ENCODE measurements at places on chromosomes 7 and 10.

GRCh38 chr10:78416031-78417011 lies 382.7 kb downstream of the RPS24 start:
- no peak for DNase-seq

DNA sequence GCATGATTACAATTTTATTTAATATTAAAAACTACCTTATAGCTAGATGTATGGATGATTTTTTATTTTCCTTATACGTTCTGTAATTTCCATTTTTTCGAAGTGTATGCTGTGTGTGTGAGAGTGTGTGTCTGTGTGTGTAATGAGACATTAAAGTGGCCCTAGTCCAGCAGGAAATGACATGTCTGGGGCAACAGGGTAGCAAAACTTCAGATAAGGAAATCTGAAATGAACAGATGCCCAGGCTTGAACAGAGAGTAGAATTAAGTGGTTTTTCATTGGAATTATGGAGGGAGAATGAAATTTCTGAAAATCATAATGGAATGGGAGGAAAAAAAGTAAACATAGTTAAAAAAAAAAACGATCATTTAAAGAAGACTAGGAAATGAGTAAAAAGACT lies 200.6 kb downstream of the NRG3 start:
- DNase-seq: no peak

DNA sequence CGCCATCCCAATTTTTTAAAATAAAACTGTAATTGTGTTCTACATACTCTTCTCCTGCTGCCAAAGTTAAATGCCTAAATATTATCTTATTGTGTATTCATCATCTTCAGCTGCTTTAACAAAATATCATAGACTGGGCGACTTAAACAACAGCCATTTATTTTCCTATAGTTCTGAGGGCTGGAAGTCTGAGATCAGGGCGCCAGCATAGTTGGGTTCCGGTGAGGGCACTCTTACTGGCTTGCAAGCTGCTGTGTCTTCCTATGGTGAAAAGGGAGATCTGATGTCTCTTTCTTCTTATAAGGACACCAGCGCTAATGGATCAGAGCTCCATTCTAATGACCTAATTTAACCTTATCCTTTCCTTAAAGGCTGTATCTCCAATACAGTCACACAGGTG lies 30.4 kb downstream of the CSTF2T start:
- no peak for DNase-seq

DNA sequence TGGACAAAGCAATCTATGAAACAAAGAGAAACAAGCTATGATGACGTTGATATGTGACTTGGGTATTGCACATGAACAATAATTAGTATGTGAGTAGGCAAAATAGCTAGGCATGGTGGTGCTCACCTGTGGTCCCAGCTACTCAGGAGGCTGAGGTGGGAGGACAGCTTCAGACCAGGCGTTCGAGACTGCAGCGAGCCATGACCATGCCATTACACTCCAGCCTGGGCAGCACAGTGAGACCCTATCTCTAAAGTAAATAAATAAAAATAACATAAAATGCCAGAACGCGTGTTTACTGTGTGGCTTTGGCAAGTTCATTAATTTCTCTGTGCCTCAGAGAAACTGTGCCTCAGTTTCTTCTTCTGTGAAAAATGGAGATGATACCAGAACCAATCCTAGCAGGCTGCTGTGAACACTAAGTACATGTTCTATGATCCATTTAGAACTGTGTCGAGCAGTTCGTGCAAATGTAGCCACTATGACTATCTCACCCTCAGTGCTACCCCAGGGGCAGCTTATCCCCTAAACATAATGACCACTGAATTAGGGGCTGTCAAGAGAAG lies 9.3 kb upstream of the TNS3 start:
- DNase-seq: no peak

- no peak for DNase-seq
Measured at GRCh38 chr7:79008786-79009185, 444.7 kb downstream of the MAGI2 start.

DNA sequence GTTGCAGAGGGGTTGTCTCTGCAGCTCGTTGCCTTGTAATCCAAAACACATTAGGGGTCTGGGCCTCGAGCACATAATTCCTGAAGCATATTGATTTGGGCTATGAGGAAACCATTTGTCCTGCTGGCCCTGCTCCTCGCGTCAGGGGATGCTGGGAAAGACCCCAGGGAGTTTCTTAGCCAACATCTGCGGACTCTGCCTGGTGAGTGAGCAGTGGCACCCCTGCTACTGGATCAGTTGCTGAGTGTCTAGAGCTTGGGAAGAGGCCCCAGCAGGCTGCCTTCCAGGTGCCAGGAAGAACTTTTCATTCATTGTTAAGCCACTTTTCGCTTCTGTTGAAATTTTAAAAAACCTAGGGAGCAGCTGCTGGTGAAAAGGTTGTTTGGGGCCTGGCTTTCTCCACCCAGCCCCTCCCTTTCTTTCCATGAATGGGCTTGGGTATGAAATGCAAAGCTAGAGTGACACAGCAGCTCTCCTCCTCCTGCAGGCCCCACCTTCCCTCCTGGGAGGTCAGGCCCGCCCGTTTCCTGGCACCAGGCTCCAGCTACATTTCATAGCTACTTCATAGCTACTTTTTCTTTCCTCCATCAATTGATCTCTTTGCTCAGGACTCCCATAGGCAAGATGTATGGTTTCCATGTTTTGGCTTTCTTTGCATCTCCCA lies 26.8 kb downstream of the TACR2 start:
- DNase-seq: no peak

DNA sequence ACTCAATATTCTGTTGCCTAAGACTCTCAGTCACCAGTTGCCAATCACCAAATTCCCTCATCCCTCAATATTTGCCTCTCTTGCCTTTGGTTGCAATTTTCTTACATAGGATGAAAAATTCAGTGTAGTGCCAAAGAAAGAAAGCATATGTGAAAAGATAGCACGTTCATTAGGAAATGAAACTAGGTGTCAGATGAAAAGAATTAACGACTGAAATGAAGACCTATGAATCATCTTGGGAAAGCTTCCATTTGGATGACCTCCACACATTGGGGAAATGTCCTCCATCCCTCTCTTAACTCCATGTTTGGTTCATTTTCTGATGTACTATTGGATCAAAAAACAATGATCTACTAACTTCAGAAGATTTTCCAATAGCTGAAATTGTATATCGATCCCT lies 145.1 kb upstream of the MEOX2 start:
- no peak for DNase-seq

GRCh38 chr7:71787513-71787912 lies 624.6 kb downstream of the CALN1 start:
- DNase-seq: no peak

DNA sequence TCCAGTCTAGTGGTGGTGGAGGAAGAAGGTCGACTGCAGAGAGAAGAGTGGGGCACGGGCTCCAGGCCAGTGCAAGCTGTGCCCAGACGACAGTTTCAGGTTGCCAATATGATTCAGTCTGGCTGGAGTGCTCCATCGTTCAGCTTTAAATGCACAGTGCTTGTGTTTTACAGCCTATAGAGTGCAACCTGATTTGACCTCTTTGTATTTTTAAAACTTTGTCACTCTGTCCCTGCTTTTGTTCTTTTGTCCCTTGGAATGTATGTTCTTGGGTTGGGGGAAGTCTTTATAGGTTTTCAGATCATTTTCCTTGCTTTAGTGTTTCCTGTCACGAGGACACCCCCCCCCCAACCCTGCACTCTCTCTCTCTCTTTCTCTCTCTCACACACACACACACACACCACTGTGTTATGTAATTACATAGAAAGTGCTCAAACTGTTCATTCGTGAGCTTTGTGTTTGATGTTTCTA lies 198.0 kb downstream of the CAMK1D start:
- no peak for DNase-seq

DNA sequence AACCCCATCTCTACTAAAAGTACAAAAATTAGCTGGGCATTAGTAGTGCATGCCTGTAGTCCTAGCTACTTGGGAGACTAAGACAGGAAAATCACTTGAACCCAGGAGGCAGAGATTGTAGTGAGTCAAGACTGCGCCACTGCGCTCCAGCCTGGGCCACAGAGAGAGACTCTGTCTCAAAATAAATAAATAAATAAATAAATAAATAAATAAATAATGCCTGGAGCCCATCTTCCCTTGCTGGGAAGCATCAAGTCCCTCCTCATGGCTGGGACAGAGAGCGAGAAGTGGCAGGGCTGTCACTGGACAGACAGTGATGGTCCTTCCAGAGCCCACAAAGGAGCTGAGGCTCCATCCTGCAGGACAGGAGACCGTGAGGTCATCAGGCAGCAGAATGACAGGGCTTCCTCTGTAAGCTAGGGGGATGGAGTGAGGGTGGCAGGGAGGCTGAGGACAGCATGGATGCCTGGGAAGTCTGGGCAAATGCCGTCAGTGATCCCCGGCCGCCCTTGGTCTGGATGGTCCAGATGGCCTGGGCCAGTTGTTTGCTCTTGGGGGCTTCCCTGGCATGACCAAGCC lies 36.4 kb upstream of the ELN start:
- no peak for DNase-seq

GRCh38 chr10:80518143-80518806 lies 19.4 kb upstream of the SH2D4B start:
- no peak for DNase-seq

DNA sequence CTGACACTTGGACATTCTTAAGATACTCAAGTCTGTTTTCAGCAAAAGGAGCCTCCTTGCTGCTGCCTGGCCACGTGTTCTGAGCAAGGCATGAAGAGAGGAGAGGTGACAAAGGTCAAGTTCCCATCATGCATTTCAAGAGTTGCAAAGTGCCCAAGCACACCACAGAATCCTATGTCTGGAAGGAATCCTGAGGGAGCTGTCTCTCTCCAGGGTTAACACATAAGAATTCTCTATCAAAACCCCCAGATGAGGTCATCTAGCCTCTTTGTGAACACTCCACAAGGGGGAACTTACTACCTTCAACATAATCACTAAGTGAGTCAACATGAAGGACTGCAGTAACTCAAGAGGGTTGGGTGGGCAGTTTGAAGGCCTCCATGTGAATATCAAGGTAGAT lies 155.5 kb downstream of the RNF216 start:
- peak; percentile 55 for DNase-seq

DNA sequence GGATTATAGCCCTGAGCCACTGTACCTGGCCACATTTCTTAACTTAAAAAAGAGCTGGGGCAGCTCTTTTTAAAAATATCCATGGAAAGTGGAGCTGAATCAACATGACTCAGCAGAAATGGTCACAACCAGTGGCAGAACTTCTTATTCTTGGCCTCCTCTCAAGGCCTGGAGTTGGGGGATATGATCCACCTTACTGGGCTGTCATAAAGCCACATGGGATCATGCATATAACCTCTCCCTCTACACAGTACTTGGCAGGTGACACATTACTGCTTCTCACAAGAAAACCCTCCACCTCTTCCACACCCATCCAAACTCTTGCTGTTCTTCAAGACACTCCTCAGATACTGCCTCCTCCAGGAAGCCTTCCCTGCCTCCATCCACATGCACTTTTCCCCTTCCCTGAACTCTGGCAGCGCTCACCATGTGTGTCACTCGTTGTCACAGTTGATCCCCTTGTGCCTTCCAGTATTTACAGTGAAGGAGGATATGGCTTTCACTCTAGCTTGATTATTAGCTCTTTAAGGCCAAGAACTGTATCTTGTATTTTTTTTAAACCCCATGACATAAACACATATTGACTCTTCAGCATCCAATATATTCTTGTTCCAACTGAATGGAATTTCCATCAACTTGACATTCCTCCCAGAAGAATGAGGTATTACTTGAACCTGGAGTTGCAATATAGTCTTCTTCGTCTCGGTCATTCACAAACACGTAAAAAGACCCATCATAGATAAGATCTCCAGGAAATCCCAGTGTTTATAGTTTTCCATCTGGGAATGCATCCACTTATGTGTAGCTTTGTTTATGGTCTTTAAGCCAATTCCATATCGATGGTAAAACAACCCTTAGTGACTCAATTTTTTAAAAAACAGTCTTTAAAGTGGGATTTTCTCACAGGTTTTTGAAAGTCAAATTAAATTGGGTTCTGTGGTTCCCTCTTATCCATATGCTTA lies 85.5 kb downstream of the TBXAS1 start:
- no peak for DNase-seq

GRCh38 chr10:88097536-88097935 lies 234.1 kb downstream of the PTEN start:
- no peak for DNase-seq

DNA sequence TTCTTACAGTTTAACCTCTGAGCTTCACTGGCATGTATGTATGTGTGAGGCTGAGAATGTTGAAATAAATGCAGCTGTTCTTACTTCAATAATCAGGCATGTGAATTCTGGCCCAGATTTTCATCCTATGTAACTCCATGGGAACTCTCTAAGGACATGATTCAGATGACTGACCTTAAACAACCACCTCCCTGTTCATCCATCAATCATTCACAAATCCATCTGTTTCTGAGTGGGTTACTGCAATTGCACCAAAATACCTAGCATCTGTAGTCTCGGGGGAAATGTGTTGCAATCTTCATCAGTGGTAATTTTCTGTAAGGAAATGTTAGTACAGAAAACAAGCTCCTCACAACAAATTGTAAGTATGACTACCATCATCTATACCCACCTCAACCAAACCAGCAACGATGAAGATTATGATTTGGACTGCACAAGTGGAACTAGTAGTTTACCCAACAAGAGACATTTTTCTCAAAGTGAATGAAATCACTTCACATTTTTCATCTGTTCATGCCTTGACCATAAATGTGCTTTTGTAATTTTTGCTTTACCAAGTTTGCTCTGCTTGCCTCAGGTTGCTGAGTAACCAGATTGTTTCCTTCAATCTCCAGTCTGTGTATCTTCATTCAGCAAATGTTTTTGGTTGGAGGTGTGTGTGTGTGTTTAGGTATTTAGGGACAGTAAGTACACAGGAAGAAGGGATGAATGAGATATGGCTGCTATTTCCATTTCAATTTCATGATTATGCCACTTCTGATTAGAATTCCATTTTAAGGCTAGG lies 65.7 kb upstream of the FZD8 start:
- no peak for DNase-seq

DNA sequence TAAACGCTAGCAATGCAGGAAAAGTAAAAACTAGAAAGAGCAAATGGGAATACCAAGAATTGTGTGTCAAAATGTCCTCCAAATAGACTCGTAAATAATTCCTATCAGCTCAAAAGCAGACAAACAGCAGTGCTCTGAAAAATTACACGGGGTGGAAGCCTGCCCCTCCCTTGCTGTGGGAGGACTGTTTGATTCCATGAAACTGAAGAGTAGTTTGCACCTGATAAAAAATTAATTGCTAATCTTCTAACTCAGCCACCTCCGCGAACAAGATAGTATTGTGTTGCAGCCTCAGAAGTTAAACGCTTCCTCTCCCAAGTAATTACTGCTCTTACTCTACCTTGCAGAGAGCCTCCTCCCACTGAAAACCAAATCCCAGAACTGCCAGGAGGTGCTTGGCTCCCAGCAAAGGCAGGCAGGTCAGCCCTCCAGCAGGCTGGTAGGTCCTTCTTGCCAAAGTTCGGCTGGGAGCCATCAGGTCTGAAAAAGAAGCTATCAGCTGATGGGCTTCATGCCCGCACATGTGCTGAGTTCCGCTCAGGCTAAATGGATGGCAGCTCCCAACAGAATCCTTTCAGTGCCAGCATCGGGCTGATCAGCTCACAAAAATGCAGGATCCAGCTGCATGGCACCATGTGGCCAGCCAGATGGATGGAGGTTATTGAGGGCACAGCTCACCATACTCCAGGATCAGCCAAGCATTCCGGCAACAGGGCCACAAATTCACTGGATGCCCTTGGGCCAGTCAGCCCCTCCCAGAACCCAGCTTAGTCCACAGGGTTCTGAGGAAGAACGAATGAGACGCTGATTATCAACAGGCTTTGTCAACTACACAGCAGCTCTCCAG lies 37.1 kb downstream of the MAD1L1 start:
- no peak for DNase-seq

GRCh38 chr7:44893710-44894234 lies 8.4 kb upstream of the PURB start:
- no peak for DNase-seq

Measured in HS-27A (cell line).